Neuronal stem cell (in vitro differentiated cells): ENCODE measurements at places on chromosomes 7 and 10.

DNA sequence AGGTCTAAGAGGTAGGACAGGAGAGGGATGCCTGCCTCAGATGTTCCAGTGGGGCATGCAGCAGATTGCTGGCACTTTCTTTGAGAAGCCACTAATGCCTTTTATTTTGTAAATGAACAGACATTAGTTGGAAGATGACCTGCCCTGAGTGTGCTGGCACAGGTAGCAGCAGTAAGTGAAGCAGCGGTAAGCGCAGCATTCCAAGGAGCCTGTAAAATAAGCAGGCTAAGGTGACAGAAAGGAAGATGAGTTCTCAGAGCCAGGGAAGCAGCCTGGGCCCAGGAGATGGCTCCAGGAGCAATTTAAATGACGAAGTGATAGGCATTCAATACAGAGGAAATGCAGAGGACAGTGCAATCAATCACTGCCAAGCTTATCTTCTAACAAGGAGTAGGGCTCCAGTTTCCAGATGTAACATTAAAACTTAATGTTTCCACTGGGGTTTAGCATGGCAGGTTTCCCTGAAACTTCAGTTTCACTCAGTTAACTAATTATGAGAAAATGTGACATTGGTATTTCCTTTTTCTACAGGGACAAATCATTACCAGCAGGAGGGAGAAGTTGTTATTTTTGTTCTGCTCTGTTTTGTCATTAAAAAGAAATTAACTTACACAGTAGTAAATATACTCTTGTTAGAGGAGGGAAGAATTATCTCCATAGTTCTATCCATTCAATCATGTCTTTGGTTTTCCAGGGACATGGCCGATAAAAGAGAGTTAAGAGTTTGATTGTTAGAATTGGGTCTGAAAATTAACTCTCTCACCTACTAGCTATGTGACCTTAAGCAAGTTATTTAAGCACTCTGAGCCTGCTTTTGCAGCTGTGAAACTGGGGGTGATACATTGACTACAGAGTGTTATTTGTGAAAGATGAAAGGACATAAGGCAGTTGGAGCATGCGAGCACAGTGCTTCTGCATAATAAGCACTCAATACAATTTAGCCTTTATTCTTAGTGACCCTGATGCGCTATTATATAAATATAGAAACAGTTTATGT, 96.6 kb upstream of the PTN start:
- no peak for DNase-seq

GRCh38 chr7:132836746-132837145, 245.1 kb downstream of the CHCHD3 start:
- no peak for DNase-seq

DNA sequence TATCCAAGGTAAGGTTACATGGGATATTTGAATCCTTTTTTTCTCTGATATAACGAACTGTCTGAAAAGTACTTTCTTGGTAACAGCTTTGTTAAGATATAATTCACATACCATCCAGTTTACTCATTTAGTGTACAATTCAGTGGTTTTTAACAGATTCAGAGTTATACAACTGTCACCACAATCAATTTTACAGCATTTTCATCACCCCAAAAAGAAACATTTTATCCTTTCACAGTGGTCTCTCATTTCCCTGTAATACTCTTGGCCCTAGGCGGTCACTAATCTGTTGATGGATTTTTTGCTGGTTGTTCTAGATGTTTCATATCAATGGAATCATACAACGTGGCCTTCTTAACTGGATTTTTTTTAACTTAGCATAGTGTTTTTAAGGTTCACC, 91.6 kb downstream of the GLCCI1 start:
- DNase-seq = no peak

DNA sequence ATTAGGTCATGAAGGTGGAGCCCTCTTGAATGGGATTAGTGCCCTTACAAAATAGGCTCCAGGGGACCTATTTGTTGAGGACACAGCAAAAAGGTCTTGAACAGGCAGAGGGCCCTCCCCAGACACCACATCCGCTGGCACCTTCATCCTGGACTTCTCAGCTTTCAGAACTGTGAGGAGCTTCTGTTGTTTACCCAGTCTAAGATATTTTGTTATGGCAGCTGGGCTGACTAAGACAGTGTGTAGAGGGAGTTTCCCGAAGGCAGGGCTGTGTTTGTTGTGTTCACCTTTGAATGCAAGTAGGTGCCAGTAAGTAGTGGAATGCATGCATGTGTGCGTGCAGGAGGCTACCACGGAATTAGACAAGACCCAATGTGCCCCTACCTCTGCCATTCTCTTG, 106.7 kb downstream of the PTPRE start:
- DNase-seq = no peak

- no peak for DNase-seq
Measured at GRCh38 chr10:48934672-48935501, 4.8 kb downstream of the LRRC18 start.

DNA sequence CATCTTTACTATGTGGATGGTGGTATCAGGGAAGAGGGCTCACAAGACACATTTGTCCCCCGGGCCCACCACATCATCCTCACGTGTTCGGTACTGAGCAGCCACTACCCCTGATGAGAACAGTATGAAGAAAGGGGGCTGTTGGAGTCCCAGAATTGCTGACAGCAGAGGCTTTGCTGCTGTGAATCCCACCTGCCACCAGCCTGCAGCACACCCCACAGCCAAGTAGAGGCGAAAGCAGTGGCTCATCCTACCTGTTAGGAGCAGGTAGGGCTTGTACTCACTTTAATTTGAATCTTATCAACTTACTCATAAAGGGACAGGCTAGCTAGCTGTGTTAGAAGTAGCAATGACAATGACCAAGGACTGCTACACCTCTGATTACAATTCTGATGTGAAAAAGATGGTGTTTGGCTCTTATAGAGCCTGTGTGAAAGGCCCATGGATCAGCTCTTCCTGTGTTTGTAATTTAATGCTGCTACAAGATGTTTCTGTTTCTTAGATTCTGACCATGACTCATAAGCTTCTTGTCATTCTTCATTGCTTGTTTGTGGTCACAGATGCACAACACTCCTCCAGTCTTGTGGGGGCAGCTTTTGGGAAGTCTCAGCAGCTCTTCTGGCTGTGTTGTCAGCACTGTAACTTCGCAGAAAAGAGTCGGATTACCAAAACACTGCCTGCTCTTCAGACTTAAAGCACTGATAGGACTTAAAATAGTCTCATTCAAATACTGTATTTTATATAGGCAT, 9.1 kb upstream of the CSGALNACT2 start:
- DNase-seq = no peak

DNA sequence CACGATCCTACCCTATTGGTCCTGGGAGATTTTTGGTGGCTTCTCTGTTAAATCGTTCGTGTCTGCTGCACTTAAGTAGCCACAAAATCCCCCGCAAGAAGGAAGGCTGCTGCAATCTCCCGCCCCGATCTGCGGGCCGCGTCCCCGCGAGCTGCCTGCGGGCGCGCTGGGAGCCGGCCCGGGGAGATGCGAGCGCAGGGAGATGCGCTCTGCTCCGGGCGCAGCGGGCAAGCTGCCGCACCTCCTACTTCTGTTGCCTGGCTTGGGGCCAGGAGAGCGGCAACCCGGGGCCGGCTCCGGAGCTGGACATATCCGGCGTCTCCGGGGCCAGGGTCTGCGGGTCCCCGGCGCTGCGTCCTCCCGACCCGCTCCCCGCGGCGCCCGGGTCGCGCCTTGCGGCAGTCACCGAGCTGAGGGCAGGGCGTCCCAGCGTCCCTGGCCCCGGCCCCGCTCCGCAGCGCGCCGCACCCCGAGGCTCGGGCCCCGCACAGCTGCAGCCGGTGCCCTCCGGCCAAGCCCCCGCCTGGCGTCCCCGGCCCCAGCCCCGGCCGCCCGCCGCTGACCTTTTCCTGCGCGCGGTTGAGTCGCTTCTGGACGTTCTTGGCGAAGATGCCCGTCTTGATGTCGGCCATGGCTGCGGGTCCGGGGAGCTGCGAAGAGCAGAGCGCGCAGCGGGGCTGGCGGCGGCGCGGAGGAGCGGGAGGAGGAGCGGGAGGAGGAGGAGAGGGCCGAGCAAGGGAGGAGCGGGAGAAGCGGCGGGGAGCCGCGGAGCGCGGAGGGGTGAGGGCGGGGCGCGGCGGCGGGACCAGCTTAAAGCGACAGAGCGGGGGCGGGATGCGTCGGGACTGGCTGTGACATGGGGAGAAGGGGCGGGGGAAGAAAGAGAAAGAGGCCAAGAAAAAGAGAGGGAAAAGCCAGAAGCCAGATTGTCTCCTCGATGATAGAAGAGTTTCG, at the start of gene AMPH:
Gene AMPH, minus strand, starts transcription at position 654 of the 954 bp plus-strand sequence. Its CDS starts 22 bp downstream, at position 632.
- DNase-seq = peak; percentile 78

GRCh38 chr10:11819027-11819426, 4.1 kb upstream of the PROSER2 start:
- no peak for DNase-seq

DNA sequence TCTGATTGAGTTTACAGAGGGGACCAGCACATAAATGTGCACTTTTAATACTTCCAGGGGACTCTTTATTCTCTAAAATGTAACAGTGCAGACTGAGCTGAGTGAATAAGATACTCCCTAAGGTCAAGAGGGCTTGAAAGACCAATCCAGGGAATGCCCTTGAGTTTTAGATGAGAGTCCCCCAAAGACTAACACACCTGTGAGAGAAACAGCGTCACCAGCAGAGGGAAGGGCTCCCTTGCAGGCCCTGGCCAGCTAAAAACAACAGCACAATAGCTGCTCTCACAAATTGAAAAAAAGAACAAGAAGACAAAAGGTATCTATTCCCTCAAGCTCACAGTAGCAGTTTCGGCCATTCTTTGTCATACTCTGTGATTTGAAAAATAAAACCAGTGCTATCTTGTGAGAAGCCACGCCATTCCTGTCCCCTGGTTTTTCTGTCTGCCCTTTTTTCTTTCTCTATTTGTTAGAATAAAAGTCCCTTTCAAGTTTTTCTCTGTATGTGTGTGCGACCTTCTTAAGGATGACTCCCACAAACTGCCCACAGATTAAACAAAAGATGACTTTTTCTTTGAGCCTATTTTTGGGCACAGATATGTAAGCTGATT, 230.4 kb upstream of the BMPER start:
- no peak for DNase-seq

DNA sequence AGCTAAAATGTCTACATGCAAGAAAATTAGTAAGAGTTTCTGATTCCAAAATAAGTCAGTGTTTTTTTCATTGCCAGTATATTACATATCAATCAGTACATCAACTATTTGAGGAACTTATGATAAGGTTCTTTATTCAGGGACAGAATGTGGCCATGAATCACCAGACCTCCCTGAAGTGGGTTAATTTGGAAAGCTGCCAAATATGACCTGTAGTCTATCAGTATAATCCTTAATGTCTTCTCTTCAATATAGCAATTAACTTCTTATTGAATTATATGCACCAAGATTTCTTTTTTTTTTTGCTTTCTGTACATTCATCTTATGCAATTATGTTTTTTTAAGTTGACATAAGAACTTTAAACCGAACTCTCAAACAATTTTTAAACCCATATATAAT, 714.5 kb upstream of the POT1 start:
- DNase-seq = no peak

- DNase-seq = no peak
Measured at GRCh38 chr10:15748126-15748525, 28.4 kb upstream of the ITGA8 start.

DNA sequence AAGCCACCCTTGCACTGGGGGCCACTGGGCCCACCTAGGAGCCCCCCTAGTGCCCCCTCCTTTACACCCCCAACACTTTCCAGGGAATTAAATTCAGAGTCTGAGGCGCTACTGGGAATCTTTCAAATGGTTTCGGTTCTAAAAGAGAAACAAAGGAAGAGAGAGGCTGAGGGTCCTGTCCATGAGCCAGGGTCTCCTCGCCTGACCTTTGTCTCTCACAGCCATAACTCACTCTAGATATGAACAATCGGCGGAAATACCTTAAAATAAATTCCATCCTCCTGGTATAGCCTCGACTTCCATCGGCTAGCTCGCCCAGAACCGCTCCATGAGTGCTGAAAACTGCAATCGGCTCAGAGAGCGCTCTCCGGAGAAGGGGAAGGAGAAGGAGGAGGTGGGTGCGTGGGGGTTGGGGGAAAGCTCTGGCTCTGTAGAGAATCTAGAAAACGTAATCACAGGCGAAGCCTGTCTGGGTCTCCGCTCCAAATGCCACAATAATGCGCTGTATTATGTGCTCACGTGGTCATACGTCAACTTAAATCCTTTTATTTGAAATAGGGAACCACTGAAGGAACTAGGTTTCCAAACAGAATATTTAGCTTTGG, 12.6 kb downstream of the HOXA4 start:
- no peak for DNase-seq

GRCh38 chr10:88080213-88080612, 216.8 kb downstream of the PTEN start:
- no peak for DNase-seq

- DNase-seq = no peak
Measured at GRCh38 chr7:94803821-94804220, 103.6 kb upstream of the PPP1R9A start.

DNA sequence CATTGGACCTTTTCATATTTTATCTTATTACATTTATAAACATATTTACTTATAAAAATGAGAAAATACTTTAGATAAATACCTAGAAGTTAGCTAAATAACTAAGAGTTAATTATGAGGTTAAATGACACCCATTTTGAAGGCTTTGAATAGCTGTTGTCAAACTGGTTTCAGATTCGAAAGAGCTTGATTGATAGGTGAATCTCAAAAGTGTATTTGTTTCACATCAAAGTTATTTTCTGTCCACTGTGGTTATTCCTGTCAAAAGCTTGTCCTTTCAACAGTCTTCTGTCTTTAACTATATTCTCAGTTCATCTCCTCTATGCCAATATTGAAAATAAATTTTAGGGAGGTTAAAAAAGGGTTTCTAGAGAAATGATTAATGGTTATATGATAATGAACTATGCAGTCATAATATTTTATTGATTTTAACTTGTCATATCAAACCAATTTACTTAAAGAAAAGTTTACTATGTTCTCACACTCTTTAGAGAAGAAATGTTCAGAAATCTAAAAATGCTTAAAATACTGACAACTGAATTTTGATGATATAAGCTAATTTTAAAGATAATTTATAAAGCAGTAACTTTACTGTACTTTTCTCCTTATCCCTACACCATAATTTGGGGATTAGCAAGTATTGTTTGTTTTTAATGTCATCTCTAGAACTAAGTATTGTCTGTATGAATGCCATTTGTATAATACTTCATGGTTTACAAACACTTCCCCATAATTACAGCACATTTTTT, 72.0 kb upstream of the FOXP2 start:
- no peak for DNase-seq

GRCh38 chr10:128009372-128010126, 102.6 kb downstream of the PTPRE start:
- no peak for DNase-seq
